Amniotic stem cell (primary cell): ENCODE measurements at places on chromosomes 2 and 18.

DNA sequence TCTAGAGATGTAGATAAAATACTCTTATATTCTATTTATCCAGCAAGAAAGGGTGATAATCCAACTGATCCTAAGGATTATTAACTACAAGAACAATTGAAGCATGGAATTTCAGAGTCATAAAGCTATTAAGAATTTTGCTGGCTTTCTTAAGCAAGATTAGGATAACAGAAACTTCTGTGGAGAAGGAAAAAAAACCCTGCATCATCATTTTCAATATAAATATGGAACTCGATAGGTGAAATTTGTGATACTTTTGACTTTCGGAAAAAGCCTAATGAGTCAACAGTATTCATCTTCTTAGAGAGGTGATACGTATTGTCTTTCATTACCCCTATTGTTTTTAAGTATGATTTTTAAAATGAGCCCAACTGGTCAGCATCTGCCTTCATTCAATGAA is 593.3 kb downstream of the CPS1 start:
- no peak for DNase-seq

GRCh38 chr2:22273853-22274252 is 1111.1 kb upstream of the KLHL29 start:
- no peak for DNase-seq

GRCh38 chr2:68472796-68473414 is 5.5 kb downstream of the APLF start:
- no peak for DNase-seq

GRCh38 chr2:15042801-15043217 is 410.3 kb downstream of the LRATD1 start:
- DNase-seq, result no peak

GRCh38 chr18:48514786-48515185 is 24.0 kb upstream of the CTIF start:
- no peak for DNase-seq

DNA sequence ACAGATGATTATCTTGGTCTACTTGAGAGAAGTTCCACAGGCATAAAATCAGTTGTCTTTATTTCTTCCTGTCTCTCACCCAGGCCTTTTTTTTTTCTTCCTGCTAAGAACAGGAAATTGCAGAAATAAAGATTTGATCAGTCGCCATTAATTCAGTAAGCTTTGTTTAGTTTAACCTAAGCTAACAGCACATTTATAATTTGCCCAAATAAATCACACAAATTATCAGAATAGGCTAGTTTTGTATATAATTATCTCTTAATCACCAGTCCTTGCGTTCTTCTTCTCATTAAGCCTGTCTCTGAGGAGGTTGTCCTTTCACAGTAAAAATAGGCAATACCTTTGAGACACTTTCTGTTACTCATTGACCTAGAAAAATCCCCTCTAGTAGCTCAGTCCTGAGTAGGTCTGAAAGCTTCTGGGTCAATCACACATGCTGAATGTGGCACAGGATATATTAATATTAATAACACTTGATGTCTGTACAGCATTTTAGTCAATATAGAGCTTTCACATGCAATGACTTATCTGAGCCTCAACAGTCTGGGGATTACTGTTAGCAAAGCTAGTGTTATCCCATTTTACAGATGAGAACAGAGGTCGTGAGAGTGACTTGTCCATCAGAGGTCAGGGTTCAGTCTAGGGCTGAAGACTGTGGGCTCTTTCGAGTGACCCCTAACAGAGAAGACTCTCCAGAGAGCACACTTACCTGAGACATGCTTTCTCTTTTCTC is 11.2 kb upstream of the STK17B start:
- DNase-seq, result no peak

GRCh38 chr18:23825978-23826405 is 136.7 kb downstream of the LAMA3 start:
- DNase-seq, result no peak

- DNase-seq, result no peak
Measured at GRCh38 chr18:79136742-79137141, 67.5 kb downstream of the ATP9B start.

DNA sequence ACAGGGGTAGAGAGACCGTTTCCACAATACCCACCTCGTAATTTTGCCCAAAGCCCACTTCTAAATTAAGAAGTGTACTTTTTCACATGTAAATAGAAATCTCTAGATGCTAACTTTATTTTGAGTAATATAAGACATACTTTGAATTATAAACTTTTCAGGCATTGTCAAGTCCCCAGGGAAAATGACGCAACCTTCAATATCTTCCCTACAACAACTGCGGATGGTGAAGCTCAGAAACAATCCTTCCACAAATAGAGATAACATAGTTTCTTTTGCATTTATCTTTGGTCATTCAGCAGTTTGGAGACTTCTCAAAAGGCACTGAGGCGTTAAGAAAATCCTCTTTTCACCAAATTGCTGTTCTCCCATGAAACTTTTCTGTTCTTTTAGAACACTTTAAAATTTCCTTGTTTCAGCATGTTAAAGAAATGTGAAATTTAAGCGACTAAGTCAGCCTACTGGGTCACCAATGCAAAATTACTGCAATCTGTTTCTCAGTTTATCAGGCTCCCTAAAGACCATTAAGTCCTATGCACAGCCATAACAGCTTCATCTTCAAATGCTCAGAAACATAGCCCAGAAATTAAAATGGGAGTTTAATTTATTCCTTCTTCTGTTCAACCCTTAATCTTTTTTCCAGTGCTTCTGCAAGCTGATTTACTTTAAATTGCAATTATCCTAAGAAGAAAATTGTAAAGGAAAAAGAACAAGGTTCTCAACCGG is 118.3 kb upstream of the DNAJC10 start:
- no peak for DNase-seq

GRCh38 chr2:236985761-236986339 is 99.8 kb upstream of the COPS8 start:
- DNase-seq, result no peak
